T-helper 9 cell (primary cell): ENCODE measurements at places on chromosomes 5 and 9.

GRCh38 chr9:34546834-34547827 lies 24.3 kb upstream of the ENHO start:
- DNase-seq: peak; percentile 19

DNA sequence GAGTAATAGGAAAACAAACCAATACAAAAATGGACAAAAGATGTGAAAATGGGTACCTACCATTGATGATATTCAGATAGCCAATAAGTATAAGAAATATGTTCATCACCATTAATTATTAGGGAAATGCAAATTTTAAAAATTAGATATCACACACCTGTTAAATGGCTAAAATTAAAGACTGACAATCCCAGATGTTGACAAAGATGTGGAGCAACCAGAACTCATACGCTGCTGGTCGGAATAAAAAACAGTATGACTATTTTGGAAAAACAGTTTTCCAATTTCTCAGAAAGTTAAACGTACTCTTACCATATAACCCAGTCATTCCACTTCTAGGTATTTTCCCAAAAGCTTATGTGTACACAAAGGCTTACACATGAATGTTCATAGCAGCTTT lies 27.1 kb downstream of the TMEM267 start:
- DNase-seq: no peak

- no peak for DNase-seq
Observed at GRCh38 chr5:23507278-23507685, at the start of gene PRDM9. PRDM9 (plus strand) TSS chr5:23507609; CDS start chr5:23509034, 1,425 bp downstream.

DNA sequence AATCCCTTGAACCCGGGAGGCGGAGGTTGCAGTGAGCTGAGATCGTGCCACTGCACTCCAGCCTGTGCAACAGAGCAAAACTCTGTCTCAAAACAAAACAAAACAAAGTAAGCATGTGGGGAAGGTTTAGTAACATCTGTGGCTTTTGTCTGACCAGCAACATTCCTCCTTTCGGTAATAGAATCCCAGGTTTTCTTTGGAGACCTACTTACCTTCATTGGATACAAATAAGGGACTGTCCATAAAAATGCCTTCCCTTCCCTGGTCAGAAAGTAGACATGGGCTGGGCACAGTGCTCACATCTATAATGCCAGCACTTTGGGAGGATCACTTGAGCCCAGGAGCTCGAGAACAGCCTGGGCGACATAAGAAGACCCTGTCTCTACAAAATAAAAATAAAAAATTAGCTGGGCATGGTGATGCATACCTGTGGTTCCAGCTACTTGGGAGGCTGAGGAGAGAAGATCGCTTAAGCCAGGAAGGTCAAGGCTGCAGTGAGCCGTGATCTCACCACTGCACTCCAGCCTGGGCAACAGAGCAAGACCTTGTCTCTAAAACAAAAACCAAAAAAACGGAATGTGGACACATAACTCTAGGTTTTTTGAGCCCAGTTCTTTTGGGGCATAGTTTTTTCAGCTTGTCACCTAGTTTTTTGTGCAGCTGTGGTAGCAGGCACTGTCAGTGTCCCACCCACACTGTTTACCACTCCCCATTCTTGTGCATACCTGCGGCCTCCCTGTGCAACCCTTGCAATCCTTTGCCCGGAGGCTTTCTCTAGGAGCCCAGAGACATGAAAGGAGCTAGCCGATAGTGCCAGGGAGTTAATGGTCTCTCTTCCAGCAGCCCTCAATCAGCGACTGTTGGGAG lies 9.0 kb upstream of the SPINK4 start:
- DNase-seq: no peak

DNA sequence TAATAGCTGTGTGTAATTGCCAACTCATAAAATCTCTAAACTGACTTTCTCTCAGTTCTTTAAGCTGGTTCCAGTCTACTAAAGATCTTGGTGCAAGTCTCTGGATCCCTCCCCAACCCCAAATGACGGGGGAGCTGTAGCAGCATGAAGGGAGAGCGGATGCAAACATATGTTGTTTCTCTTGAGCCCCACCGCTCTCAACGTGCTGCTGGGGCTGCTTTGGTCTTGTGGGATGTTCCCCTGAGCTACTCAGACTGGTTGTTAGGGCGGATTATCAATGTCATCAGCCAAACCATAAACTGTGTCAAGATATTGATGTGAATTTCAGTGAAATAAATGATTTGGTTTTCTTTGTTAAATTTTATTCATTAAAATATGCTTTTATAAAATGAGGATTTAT lies 40.9 kb upstream of the APC start:
- no peak for DNase-seq

- no peak for DNase-seq
Observed at GRCh38 chr9:114214686-114215414, 59.5 kb downstream of the COL27A1 start.
